ENCODE measurements at places on chromosomes 11 and 22.

DNA sequence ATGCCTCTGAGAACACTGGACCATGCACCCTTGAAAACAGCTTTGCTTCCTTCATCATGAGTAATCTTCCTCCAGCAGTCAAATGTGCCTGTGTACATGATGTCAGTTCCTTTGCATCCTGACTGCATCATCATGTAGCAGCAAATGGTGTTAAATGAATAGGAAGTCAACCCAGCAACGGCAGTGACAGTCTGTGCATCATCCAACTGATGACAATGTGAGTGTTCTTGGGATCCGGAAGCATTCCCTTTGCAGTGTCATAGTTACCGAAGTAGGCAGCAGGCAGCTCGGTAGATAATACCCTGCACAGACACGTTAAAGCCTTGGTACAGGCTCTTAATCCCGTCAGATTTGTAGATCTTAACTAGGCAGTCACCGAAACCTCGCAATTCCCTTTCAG, 2.5 kb downstream of the WBP2NL start:
- DNase-seq, result no peak

- DNase-seq, result no peak
These were observed 2.5 kb downstream of the PKP3 start for GRCh38 chr11:396511-396947.

DNA sequence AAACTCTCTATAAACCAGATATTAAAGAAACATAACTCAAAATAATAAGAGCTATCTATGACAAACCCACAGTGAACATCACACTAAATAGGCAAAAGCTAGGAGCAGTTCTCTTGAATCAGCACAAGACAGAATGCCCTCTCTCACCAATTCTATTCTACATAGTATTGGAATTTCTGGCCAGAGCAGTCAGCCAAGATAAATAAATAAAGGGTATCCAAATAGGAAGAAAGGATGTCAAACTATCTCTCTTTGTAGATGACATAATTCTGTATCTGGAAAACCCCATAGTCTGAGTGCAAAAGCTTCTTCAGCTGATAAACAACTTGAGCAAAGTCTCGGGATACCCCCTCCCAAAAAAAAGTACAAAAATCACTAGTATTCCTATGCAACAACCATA, 359.8 kb downstream of the LRRC4C start:
- DNase-seq, result no peak

- DNase-seq, result no peak
These were observed 39.0 kb downstream of the BCR start for GRCh38 chr22:23219317-23219716.

DNA sequence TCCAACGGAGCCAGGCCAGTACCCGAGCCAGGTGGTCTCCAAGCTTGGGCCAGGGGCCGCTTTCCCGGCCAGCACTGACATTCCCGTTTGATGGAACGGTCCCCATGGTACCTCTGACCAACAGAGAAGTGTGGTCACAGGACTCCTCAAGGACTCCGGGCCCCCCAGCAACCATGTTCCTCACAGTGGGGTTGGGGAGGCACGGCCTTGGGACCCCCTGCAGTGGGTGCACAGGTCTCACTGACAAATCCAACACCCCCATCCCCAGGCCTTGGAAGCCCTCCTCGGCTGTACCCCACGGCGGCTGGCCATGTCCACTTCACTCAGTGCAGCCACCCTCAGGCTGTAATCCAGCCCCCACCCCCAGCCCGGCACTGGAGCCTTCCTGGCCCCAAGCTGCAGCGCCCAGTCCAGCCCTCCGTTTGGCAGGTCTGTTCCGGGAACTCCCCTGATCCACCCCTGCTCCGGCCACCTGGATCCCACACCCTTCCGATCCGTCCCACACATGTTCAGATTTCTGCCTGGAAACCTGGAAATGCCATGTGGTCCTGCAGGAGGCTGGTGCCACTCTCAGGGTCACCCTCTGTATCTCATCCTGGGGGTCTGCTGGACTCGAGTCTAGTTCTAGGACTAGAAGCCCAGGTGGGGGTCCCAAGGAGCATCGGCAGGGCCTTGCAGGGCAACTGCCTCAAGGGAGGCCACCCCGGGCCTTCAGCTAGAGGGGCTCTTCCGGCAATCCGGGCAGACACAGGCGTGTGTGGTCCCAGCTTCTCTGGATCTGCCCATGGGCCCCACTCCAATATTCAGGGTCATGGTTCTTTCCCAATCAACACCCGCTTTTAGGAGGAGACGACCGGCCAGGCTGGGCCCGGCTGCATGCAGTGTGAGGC, 26.6 kb downstream of the TBX1 start:
- DNase-seq, result no peak
